ENCODE measurements at places on chromosomes 2 and 18.

- no peak for DNase-seq
Observed at GRCh38 chr2:79982445-79982844, 322.1 kb downstream of the LRRTM1 start.

DNA sequence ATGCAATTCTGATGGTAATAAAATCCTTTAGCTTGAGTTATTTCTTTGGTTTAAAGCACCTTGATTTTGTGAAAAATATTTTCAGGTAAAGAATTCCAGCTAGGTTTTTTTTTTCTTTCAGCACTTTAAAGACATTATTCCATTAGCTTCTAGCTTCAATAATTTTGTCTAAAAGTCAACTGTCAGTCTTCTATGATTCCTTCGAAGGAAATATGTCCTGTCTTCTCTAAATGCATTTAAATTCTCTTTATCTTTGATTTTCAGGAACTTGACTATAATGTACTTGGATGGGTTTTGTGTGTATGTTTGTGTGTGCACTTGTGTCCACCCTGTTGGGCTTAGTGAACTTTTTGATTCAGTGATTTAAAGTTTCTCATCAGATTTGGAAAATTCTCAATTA is 4.7 kb downstream of the LONRF2 start:
- DNase-seq, result no peak

DNA sequence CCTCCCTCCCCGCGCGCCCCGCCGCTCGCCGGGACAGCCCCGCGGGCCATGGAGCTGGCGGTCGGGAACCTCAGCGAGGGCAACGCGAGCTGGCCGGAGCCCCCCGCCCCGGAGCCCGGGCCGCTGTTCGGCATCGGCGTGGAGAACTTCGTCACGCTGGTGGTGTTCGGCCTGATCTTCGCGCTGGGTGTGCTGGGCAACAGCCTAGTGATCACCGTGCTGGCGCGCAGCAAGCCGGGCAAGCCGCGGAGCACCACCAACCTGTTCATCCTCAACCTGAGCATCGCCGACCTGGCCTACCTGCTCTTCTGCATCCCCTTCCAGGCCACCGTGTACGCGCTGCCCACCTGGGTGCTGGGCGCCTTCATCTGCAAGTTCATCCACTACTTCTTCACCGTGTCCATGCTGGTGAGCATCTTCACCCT is 865 bp downstream of the GALR1 start:
- no peak for DNase-seq

GRCh38 chr18:49028091-49028490 is 77.3 kb upstream of the SMAD7 start:
- no peak for DNase-seq

GRCh38 chr18:51135795-51136194 is 61.7 kb downstream of the MEX3C start:
- no peak for DNase-seq

DNA sequence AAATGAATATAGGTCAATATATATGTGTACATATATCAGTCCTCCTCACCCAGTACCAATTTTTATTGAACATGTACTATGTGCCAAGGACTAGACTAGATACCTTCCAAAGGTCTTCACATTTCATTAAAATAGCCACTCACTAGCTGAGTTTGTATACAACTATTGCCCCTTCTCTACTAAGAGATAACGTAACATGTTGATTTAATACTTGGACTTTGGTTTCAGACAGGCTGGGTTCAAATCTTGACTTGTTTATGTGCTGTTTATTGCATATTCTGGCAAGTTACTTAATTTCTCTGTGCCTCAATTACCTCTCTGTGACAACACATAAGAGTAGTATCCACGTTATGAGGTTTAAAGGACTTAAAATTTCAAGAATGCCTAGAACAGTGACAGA is 184.5 kb downstream of the MTX2 start:
- DNase-seq, result no peak

- no peak for DNase-seq
Observed at GRCh38 chr18:12861637-12862036, 22.4 kb downstream of the PTPN2 start.

- DNase-seq, result no peak
Observed at GRCh38 chr2:176317623-176318065, 48.4 kb downstream of the MTX2 start.

- DNase-seq, result no peak
Observed at GRCh38 chr2:1324884-1325283, 88.4 kb upstream of the TPO start.

DNA sequence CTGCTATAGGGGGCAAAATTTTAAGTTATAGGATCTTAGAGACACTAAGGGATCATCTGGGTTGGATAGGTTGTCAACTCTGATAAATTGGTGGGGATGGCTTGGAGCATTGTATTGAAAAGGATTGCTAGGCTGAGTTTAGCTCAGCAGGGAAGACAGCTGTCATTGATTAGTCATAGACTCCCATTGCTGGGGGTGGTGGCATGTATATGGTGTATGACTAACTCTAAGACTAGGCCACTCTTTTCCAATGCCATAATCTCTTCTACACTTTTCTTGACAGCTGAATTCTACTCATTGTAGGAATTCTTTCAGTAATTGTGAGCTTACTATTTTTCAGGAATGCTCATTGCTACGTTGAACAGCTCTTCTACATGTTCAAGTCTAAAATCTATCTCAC is 81.3 kb upstream of the PELI1 start:
- DNase-seq, result no peak

- no peak for DNase-seq
Observed at GRCh38 chr2:223460774-223461211, 141.4 kb downstream of the SCG2 start.

DNA sequence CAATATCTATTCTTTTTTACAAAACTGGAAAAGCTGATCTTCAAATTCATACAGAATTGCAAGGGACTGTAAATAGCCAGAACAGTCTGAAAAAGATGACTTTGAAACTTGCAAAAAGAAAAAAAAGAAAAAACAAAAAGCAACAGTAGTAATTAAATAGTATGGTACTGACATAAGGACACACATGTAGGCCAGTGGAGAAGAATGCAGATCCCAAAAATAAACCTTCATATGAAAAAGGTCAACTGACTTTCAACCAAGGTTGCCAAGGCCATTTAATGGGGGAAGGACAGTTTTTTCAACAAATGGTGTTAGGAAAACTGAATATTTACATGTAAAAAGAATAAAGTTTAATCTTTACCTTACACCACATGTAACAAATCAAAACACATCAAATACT is 111.8 kb downstream of the USP34 start:
- DNase-seq, result no peak

DNA sequence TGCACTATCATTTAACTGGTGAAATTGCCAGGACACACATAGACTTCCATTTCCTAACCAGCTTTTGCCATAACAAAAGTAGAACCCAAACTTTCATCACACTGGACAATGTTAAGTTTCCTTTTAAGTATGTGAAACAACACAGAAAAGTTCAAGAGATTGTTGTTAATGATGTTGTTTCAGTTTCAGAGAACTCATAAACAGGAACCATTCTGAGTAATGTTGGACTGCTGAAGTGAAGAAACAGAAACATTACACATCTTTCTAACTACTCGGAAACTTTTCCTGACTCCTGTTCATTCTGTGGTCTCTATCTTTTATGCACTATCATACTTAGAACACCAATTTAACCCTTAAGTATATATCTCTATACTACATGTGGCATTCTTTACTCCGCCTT is 179.2 kb downstream of the RIT2 start:
- no peak for DNase-seq

DNA sequence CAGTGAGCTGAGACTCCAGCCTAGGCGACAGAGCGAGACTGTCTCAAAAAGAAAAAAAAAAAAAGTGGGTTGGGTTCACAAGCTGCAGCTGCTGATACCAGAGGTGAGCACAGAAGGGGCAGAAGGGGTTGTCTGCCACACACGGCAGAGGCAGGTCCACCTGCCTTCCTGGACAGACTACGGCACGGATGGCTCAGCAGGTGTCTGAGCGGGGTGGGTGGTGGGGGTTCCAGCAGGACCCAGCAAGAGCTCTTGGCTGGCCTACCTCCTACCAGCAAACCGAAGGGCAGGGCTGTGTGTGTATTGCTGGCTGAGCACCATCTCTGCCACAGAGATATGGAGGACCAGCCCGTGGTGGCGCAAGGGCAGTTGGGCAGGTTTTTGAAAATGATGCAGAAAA is 130.4 kb upstream of the ASB18 start:
- DNase-seq, result no peak

DNA sequence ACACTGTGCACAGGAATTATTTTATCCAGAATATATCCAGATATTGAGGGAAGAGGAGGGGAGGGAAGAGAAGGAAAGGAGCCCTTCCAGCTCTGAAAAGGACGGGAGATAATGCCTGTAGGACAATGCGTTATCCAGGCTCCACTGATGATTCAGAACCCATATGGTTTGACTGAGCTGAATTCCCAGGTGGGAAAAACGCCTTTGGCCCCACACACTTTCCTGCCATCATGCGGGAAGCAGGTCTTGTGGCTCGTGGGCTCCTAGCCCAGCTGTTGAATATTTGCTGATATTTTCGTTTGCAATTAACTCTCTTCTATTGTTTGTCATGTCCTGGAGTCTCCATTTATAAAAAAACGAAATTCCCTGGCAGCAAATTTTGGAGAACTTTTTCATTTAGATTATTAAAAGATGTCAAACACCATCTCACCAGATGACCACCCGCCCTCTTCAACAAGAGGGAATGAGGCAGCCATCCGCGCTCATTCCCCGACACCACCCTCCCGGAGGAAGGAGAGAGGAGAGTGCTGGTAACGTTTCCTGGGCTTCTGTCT is 8.9 kb downstream of the COL6A3 start:
- DNase-seq, result no peak

- no peak for DNase-seq
Observed at GRCh38 chr18:26624443-26624842, 76.1 kb upstream of the KCTD1 start.

- no peak for DNase-seq
Observed at GRCh38 chr2:120169020-120169419, 54.2 kb downstream of the TMEM185B start.

- no peak for DNase-seq
Observed at GRCh38 chr2:68789603-68790002, 55.0 kb downstream of the ARHGAP25 start.

- DNase-seq, result no peak
Observed at GRCh38 chr2:1219901-1220573, 193.2 kb upstream of the TPO start.

DNA sequence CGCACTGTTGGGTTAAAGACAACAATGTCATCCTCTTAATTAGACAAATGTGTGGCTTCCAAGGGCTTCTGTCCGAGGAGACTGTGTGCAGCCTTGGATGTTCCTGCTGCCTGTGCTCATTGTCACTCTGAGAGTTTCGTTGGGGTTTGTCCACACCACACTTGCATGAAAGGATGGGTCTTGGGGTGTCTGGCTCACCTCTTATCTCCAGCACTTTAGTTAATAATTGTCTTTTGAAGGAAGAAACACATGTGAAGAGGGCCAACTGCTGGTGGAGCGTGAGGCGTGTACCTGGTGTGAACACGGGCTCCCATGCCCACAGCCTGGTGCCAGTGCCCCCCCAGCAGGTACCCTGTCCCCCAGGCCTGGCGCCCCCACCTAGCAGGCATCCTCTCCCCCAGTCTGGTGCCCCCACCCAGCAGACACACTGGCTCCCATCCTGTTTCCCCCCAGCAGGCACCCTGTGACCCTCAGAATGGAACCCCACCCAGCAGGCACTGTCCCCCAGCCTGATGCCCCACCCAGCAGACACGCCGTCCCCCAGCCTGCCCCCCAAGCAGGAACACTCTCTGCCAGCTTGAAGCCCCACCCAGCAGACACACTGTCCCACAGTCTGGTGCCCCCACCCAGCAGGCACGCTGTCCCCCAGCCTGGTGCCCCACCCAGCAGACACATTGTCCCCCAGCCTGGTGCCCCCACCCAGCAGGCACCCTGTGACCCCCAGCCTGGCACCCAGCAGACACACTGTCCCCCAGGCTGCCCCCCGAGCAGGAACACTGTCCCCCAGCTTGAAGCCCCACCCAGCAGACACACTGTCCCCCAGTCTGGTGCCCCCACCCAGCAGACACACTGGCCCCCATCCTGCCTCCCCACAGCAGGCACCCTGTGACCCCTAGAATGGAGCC is 96.3 kb upstream of the TMEM18 start:
- no peak for DNase-seq

DNA sequence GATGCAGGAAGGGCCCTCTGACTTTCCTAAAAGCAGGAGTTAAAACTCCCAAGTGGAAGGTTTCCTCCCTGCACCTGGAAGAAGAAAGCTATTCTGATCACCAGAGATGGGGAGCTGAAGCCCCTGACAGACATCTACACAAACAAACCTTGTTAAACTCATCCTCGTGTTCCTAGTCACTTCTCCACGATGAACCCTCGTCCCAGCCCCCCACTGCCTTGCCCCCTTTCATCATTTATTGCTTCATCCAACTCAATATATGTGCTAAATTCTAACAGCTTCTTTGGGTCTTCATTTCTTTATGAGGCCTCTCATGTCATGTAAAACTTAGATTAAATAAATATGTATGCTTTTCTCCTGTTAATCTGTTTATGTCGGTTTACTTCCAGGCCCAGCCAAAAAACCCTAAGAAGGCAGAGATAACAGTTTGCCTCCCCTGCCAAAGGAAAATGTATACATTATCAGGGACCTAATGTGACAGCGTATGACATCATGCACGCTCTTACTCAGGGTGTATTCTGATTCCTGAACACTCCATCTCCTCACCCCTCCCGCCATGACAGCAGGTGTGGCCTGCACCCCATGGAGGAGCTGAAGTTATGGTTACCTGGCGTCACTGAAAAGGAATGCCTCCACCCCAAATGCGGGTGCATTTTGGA is 287.2 kb downstream of the STK39 start:
- DNase-seq, result no peak

DNA sequence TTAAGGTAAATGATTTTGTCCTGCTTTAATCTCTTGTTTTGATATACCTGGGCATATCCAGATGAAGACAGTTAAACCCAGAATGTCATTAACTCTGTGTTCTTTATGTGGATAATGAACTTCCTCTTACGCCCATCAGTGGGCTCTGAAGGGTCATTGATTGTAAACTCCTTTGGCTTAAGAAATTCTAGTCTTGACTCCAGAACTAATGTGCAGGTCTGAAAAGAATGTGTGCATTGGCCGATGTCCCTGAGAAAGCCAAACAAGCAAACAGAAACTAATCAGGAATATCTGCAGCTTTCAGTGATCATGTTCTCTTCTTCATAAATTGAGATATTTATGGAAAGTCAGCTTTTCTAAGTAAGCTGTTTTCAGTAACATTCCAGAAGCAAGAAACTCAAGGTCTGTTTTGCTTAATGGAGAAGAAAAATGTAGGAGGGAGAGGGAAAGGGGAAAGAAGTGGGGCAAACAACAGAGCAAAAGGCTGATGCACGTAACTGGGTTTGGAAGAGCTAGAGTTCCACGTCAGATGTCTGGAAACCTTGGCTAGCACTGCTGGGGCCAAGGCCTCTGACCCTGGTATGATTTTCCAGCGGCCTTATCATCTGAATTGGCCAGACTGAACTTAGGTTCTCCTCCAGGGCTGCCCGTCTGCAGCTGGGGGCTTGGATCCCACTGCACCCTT is 61.3 kb upstream of the FHL2 start:
- no peak for DNase-seq

- no peak for DNase-seq
Observed at GRCh38 chr2:48589170-48589767, 28.4 kb upstream of the GTF2A1L start.

DNA sequence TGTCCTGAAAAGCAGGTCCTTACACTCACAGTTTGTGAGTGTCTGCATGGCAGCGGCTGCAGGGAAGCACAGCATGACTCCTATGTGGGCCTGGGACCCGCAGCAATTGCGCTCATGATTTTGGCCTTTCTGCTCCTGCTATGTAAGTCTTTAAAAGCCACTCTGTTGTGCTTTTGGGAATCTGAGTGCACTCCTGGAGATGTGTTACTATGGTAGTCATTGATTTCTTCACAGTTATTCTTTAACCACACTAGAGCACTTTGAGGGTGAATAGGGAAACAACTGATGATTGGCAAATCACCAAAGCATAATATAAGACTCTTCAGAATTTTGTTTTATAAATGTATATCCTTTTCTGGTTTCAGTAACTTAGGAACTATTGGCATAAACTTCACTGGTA is 40.9 kb downstream of the DSG2 start:
- DNase-seq, result no peak

All from effector CD8-positive, alpha-beta T cell (primary cell).